ENCODE measurements at places on chromosomes 6 and 20.

DNA sequence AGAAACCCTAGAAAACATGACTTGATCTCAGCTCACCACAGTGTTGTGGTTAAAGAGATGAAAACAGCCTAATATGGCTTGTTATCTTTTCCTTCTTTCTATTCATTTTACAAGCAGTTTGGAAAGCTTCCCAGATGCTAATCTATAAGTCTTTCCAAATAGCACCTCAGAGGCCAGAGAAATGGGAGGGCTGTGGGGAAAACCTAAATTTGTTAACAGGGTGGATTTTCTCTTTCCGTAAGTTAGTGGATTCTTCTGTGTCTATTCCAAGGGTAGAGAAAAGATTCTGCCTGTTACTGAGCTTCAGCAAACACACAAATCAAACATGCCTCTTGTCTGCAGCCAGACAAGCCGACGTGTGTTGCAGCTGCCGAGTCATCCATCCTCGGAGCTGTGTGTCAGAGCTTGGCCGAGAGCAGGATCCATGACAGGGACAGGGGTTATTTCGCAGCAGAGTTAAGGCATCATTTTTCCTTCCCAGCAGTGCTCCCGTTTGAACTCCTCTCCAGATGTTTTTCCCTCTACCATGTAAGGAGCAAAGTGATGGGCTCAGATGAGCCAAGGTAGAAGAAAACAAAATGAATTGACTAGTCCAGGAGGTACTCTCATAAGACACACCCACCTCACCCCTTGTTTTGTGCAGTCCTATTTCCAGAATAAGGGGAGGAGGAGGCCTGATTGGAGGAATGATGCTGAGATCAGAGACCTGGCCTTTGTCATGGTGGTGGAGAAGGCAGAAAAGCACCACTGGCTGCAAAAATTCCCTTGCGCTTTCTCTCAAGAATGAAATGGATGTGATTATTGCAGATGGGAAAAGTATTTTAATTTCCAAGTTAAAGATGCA lies 560.0 kb downstream of the C6orf118 start:
- no peak overlapping the region for H3K4me3 ChIP-seq
- no peak for DNase-seq
- H3K27ac ChIP-seq = no peak overlapping the region
- H3K36me3 ChIP-seq = no peaks in the 10 kb centered on the region
- no peaks in the 10 kb centered on the region for H3K4me1 ChIP-seq

- H3K27ac ChIP-seq = no peak overlapping the region
- H3K36me3 ChIP-seq = peaks cover 13% of the 10 kb centered on the region
- peaks cover 82% of the 10 kb centered on the region for H3K4me1 ChIP-seq
- H3K4me3 ChIP-seq = no peak overlapping the region
- no peak for DNase-seq
Measured at GRCh38 chr6:79031821-79032590, 46.0 kb downstream of the PHIP start.

- no peak overlapping the region for H3K27ac ChIP-seq
- H3K36me3 ChIP-seq = peaks cover 30% of the 10 kb centered on the region
- no peaks in the 10 kb centered on the region for H3K27me3 ChIP-seq
- H3K4me1 ChIP-seq = no peaks in the 10 kb centered on the region
- H3K4me3 ChIP-seq = no peak overlapping the region
Measured at GRCh38 chr6:53268858-53269608, 79.7 kb downstream of the ELOVL5 start.

- no peak for DNase-seq
- H3K36me3 ChIP-seq = no peaks in the 10 kb centered on the region
- H3K4me3 ChIP-seq = no peak overlapping the region
- H3K27me3 ChIP-seq = peaks cover 4% of the 10 kb centered on the region
- H3K4me1 ChIP-seq = no peaks in the 10 kb centered on the region
- H3K27ac ChIP-seq = no peak overlapping the region
Measured at GRCh38 chr20:4835244-4836177, 113.8 kb downstream of the PRND start.

GRCh38 chr6:30645989-30646388 lies 944 bp upstream of the C6orf136 start:
- H3K4me1 ChIP-seq = peaks cover 23% of the 10 kb centered on the region
- H3K27ac ChIP-seq = peak overlapping the region; percentile 87
- H3K4me3 ChIP-seq = peak overlapping the region; percentile 90
- H3K36me3 ChIP-seq = peaks cover 4% of the 10 kb centered on the region
- no peak for DNase-seq

- no peaks in the 10 kb centered on the region for H3K36me3 ChIP-seq
- peaks cover 21% of the 10 kb centered on the region for H3K27me3 ChIP-seq
- H3K27ac ChIP-seq = peak overlapping the region; percentile 87
Measured at GRCh38 chr6:13573669-13574110, 711 bp upstream of the SIRT5 start.

- H3K36me3 ChIP-seq = no peaks in the 10 kb centered on the region
- peaks cover 25% of the 10 kb centered on the region for H3K4me1 ChIP-seq
- no peak overlapping the region for H3K27ac ChIP-seq
- peaks cover 17% of the 10 kb centered on the region for H3K27me3 ChIP-seq
- no peak for DNase-seq
Measured at GRCh38 chr20:37407019-37407566, 61.2 kb downstream of the SRC start.

DNA sequence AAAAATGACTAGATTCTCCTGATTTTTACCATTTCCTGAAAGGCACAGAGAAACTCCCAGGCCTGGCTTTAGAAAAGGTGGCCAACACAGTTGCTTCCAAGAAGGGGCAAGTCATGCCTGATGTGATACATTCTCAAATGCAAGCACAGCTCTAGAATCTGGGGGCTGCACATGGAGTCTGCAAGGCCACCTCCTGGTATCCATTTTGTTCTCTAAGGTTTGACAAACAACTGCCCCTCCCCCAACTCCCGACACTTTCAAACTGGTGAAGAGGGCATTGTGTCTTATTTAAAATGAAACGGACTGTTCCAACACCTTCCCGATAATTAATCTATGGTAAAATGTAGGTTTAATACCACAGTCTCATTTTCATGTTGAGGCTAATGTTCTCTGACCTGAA lies 220.2 kb upstream of the CEP162 start:
- H3K36me3 ChIP-seq = no peaks in the 10 kb centered on the region

DNA sequence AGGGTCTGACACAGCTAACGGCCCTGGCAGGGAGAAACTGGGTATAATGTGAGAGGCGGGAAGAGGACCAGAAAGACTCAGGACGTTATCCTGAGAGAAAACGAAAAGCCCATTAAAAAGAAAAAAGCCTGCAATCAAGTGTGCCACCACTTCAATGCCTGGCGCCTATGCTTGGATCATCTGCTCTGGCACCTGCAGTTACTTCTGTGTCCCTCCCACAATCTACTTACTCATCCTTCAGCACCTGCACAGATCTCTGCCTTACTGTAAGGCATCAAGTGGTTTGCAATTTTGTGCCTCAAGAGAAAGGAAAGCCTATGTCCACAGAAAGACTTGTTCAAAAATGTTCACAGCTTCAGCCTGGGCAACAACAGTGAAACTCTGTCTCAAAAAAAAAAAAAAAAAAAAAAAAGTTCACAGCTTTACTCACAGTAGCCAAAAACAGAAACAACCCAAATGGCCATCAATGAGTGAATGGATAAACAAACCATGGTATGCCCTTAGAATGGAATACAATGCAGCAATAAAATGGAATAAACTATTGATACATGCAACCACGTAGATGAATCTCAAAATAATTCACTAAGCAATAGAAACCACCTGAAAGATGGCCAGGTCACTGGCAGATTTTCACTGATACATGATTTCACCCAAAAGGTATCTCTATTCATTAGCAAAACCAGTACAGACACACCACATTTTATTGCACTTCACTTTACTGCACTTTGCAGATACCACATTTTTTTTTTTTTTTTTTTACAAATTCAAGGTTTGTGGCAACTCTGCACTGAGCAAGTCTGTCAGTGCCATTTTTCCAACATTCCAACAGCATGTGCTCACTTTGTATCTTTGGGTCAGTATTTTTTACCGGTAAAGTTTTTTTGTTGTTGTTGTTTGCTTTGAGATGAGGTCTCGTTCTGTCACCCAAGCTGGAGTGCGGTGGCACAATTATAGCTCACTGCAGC lies 48.6 kb downstream of the ABHD12 start:
- H3K36me3 ChIP-seq = peaks cover 8% of the 10 kb centered on the region
- no peak overlapping the region for H3K4me3 ChIP-seq
- H3K4me1 ChIP-seq = peaks cover 75% of the 10 kb centered on the region
- DNase-seq = no peak
- no peak overlapping the region for H3K27ac ChIP-seq

- peaks cover 8% of the 10 kb centered on the region for H3K27me3 ChIP-seq
- H3K4me3 ChIP-seq = no peak overlapping the region
- no peak overlapping the region for H3K27ac ChIP-seq
- H3K4me1 ChIP-seq = no peaks in the 10 kb centered on the region
- H3K36me3 ChIP-seq = peaks cover 7% of the 10 kb centered on the region
- no peak for DNase-seq
Measured at GRCh38 chr6:101403216-101403945, 9.9 kb downstream of the GRIK2 start.

- H3K27ac ChIP-seq = no peak overlapping the region
- peaks cover 3% of the 10 kb centered on the region for H3K27me3 ChIP-seq
- no peaks in the 10 kb centered on the region for H3K4me1 ChIP-seq
- H3K36me3 ChIP-seq = no peaks in the 10 kb centered on the region
- no peak for DNase-seq
Measured at GRCh38 chr20:46637020-46637419, 14.2 kb downstream of the SLC13A3 start.

DNA sequence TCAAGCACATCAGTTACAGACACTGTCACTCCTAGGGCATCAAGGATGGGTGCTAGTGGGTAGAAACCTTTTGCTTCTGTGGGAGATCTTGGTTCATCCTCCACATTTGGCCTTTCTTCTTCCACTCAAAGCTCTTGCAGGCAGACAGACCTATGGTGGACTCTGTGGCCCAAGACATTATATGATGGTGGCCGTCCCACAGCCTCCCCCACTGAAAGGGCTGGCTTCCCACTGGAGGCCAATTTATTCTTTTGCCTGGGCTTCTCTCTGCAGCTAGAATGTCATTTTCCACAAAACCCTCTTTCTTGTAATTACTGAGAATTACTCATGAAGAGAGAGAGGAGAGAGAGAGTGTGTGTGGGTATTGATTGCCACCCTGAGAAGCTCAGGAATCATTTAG lies 43.8 kb downstream of the CD40 start:
- H3K36me3 ChIP-seq = no peaks in the 10 kb centered on the region
- no peaks in the 10 kb centered on the region for H3K4me1 ChIP-seq
- H3K27ac ChIP-seq = no peak overlapping the region
- no peak overlapping the region for H3K4me3 ChIP-seq
- peaks cover 20% of the 10 kb centered on the region for H3K27me3 ChIP-seq
